ENCODE measurements at places on chromosomes 13 and 19.

DNA sequence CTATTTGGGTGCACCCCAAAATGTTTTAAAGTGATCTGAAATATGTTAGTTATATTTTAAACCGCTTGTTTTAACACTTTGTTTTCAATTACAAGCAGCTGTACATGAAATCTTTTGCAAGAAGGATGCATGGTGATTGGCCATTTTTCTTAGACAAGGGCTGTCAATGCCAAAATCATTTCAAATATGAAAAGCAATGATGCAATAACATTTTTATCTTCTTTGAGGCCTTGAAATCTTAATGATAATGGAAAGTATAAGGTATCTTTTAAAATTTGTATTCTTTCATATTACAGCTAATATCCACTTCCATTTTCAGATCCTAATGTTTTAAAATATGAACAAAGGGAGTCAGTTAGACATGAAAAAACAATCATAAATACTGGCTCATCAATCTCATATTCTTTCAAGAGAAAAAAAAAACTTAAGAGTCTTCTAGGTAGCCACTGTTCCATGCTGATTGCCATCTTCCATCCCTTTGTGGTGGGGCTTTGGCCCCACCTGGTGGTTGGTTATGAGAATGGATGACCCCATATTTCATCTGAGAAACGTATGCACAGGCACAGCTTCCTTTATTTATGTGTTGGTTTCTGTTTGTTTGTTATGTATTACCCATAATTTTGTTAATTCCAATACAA, 330.3 kb upstream of the MIR17HG start:
- DNase-seq, result peak; percentile 50

DNA sequence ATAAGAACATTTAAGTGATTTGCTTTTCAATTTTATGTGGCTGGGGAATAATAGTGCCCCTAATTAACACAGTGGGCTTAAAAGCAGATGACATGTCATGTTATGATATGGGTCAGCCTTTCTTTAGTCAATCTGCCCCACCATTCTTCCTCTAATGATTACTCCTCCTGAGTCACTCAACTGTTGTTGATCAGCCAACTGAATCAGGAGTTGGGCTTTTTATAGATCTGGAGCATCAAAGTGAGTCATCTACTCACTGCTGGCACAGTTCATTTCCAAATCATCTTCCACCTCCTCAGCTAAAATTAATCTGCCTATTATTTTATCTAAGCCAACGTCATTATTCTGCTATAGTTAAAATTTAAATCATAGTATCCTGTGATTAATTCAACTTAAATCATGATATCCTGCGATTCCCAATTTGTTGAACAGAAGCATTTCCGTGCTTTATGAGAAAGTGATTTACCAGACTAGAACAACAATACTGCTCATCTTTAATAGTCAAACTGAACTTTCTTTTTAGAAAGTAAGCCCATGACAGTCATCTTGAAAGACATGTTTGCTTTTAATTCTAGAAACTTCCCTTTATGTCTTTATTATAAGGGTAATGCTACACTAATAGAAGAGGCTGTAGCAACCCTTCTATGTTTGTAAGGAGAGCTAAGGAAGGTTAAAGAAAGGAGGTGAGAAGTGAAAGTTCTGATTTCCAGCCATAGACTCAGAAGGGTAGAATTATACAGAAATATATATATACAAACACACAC, 551.4 kb downstream of the TBC1D4 start:
- DNase-seq, result peak; percentile 93

GRCh38 chr13:31595563-31595962, 143.8 kb upstream of the RXFP2 start:
- DNase-seq, result no peak

DNA sequence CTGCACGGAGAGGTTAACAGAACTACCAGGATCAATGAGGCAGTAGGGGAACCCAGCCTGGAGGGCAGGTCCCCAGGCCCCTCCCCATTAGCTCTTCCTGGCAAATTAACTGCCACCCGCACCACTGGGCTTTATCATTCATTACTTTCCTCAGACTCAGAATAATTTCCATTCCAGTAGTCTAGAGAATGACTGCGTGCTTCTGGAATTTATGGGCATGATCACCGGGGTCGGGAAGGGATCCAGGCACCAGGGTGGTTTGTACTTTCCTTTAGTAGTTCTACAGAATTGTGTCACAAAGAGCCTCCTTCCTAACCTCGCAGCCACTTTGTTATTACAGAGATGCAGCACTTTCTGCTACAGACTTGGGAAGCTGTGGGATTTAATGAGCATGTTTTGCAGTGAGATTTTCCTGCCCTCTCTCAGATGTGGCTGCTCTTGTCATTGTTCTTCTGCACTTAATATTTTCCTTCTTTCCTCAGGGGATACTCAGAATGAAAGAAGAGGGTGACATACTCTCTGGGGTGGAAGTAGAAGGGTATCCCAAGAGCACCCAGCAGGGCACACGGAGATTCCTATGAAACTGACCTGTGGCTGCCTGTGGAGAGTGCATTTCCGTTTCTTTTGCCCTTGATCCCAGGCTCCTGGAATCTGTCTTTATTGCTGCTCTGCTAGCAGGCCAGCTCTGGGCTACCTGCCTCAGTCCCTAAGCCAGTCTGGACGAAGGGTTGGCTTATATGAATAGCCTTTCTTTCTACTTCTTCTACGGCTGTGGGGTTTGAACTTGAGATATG, 285.0 kb upstream of the SLC10A2 start:
- peak; percentile 91 for DNase-seq

DNA sequence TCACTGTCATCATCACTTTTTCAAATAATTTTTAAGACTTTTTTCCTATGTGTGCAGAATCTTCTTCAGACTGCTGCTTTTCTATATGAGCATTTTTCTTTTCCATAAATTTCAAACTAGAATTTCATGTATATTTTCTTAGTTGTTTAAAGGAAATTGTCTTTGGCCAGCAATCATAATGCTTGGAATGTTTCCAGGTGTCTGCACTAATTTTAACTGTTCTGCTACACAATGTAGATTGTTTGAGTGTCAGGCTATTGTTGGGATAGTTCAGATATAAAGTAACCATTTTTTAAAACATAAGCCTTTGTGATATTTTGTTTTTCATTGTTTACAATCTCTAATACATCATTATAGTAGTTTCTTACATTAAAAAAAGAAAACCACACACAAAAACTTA, 1418.5 kb downstream of the EFNB2 start:
- no peak for DNase-seq

GRCh38 chr19:38941979-38942378, 11.2 kb downstream of the MRPS12 start:
- DNase-seq, result no peak

- DNase-seq, result no peak
These were observed 8.3 kb downstream of the TEX29 start for GRCh38 chr13:111328574-111329410.

GRCh38 chr19:19594381-19594780, 24.1 kb downstream of the PBX4 start:
- no peak for DNase-seq

All from renal cortical epithelial cell (primary cell).